NCI-H2029 treated with DMSO at 0.1 percent for 48 hours (cell line): ENCODE measurements at places on chromosomes 16 and 17.

DNA sequence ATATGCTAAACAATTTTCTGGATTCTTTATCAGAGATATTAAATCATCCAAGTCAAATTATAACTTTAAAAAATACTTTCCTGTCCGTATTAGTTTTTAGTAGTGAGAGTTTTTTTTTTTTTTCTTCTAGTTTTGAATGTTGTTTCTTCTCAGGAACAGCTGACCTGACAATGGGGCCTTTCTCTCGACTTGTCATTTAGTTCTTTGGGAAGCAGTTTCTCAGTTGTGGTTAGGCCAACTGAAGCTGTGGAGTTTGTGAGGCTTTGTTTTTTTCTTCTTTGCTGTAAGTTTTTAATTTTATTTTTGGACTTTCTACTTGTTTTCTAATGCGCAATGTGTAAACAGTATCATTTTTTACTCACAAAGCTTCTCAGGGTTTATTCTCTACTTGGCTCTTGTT, 140.8 kb downstream of the FTO start:
- no peak for DNase-seq

DNA sequence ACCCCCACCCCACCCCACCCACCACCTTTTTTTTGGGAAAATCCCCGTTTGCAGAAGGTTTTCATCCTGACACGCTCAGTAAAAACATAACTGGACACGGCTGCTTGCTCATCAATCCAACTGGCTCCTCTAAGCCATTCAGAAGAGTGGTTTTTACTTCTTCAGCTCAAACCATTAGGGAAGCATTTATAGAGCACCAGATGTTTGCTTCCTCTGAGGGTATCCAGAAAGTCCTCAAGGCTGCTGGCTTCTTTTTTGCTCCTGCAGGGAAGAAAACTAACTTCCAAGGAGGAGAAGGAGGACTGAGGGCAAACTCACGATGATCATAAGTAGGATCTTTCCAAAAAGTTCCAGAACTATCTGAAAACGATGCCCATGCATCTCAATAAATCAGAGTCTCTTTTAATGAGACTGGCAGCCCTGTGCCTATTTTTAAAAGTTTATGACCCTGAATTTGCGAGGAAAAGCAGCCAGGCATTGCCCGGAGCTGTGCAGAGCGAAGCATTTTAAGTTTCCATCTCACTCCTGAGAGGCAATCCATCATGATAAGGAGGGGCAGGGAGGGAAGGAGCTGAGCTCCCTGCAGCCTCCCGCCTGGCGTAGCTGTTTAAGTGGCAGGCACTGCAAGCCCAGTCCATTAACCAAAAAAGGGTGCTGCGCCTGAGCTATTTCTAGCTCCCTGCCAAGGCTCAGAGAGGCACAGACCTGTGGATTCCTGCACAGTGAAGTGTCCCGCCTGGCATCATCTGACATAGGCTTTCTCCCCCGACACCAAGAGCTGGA, 146.3 kb upstream of the FOXF1 start:
- no peak for DNase-seq

DNA sequence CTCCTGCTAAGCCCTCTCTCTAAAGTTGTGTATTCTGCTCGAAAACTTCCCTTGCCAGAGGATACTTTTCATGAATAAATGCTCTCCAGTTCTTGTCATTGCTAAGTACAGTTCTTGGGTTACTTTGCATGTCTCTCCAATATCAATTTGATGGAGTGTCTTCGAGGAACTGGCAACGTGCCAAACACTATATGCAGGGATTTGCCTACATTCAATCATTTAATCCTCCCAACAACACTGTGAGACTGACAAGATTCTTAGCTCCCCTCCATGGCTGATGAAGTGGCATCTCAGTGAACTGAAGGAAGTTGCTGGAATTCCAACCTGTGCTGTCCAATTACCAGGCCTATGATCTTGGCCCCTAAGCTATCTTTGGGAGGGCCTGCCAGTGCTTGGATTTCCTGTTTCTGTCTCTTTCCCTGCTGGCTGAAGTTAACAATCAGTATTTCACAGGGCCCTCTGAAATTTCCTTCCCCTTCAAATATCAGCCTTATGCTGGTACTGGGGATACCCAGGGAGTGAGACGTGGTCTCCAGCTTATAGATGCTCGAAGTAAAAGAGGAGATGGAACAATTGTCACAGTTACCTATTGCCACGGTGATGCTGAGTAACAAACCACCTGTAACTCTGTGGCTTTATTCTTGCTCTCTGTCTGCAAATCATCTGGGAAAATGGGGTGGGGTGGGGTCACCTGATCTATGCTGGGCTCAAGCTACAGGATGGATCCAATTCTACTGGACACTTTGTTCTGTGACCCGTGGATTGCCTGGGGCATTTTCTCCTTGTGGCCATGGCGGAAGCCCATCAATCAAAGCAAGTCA, 19.4 kb upstream of the CRISPLD2 start:
- no peak for DNase-seq

- DNase-seq: no peak
Observed at GRCh38 chr17:49576088-49576916, 631 bp downstream of the NXPH3 start.

DNA sequence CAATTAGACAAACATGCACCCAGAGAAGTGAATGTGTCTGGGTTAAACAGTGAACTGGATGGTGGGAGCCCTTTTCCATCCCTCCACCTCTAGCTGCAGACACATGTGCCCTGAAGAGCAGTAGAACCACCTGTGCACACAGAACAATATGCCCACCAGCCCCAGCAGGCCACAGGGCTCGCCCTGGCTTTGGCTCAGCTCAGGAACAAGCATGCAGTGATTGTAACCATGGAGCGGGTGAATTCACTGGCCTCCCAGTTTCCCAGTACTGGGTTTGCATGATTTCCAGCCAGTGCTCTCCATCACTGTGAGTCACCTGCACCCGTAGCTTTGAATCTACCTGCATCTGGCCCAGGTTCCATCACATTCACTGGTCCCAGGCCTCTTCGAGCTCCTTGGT, 5.2 kb downstream of the GPR179 start:
- no peak for DNase-seq

- DNase-seq: no peak
Observed at GRCh38 chr16:24013054-24013636, 177.4 kb downstream of the PRKCB start.

GRCh38 chr16:55007504-55007903, 76.8 kb downstream of the IRX5 start:
- no peak for DNase-seq

DNA sequence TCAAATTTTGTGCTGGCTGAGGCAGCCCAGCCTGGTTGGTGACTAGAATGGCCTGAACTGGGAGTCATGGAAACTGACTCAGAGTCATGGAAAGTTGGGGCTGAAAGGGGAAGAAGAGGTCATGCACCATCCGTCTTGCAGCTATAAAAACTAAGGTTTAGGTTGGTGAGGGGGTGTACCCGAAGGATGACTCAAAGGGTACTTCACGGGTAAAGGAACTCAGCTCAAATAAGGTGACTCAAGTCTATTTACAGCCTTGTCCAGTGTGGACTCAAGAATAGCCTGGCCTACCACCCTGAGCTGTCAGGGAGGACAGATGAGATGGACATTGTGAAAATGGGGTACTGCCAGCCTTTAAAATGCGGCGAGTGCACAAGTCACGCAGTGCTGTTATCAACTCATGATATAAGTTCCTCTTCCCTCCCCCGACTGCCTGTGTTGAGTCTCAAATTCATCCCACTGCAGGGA, 18.6 kb downstream of the CD300LB start:
- no peak for DNase-seq

DNA sequence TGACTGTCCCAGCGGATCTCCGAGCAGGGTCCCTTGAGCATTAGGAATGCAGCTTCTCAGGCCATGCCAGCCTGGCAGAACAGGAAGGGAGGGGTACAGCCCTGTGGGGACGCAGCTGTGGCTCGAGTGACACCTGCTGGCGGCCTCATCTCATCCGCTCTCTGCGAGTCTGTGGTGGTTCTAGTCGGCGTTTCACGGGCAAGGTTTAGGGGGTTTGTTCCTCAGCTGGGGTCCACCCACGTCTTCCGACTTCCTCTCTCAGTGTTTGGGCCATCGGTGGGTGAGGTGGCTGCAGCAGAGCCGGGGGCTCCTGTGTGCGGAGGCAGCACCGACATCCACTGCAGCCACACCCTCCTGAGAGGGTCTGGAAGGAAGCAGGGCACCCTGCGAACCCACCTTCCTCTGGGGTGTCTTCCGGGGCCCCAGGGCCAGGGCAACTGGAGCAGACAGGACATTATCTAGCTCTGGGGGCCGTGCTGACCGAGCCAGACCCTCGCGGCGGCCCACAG, 33.3 kb downstream of the JPH3 start:
- DNase-seq: peak; percentile 7

- DNase-seq: no peak
Observed at GRCh38 chr16:11198828-11199227, 57.2 kb downstream of the SOCS1 start.

DNA sequence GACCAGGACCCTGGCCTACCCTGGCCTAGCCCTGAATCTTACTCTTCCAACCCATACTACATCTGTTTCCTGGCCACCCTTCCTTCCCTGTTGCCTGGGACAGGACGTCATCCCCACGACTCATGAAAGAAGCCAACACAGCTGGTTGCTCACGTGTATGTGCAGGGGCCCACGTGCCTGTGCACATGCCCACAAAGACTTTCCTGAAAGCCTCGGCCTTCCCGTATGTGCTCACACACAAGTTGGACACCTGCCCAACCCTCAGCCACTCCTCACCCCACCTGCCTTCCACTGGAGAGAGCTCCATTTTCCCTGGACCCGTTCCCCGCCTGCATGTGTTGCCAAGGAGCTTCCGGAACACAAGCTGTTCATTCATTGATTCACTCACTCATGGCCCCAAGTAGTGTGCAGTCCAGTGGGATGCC, 7.0 kb downstream of the PLXDC1 start:
- DNase-seq: peak; percentile 88

GRCh38 chr16:12296991-12297390, 320.5 kb downstream of the SNX29 start:
- no peak for DNase-seq
